ENCODE measurements at places on chromosomes 5 and 9.

GRCh38 chr5:144377207-144377606 is 206.5 kb downstream of the KCTD16 start:
- no peak for DNase-seq

GRCh38 chr9:136328011-136328621 is 777 bp downstream of the GPSM1 start:
- DNase-seq = no peak

DNA sequence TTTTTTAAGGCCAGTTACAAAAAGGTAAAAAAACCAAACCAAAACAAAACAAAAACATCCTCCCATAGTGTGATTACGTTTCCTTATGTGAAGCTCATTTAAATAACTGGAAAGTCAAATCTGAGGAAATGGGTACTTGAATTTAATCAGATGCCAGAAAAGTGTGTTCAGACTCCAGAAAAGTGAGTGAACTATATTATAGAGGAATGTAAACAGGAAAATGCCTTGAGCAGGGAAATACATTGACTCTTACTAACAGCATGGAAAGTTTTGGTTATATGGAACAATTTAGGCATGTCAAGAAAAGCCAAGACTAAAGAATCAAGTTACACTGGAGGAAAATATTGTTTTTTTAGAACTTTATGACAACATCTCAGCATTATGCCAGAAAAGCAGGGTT is 37.8 kb upstream of the RNF20 start:
- DNase-seq = no peak

- DNase-seq = no peak
These were observed 78.8 kb downstream of the NLN start for GRCh38 chr5:65800775-65801174.

GRCh38 chr9:108039493-108039892 is 549.9 kb upstream of the KLF4 start:
- no peak for DNase-seq
